ENCODE measurements at places on chromosomes 7 and 10. TPM values are rescaled to one million over a fixed set of nuclear protein-coding genes. Genes with fewer than 3 reads are reported as not detected.

The FFAR4 gene
- not detected for total RNA-seq

The TMEM178B gene
- total RNA-seq, result 1.1 TPM

The CAMK1D gene
- 8.9 TPM for total RNA-seq

The NEURL1 gene
- 1.6 TPM for total RNA-seq

The MMP21 gene
- total RNA-seq, result not detected

The SLC39A12 gene
- not detected for total RNA-seq

GRCh38 chr10:78981970-78982281 is 86.8 kb upstream of the ZMIZ1 start:
- no peak for DNase-seq

DNA sequence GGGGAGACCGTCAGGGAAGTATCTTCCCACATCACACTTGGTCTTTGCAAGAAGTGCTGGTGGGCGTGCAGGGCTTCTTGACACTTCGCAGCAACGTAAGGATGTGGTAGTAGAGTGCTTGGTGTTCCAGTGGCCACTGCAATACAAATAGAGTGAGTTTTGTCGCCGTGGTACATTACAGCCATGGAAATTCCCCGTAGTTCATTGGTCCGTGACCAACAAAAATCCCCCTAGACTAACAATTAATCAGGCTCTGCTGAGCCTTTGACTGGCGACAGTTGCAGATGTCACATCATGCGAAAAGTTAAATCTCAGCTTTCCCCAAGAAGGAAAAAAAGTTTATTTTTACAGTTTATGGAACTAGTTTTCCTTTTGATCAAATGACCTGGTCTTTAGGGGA is 134.7 kb downstream of the MGMT start:
- DNase-seq, result no peak

GRCh38 chr10:4066581-4067390 is 281.8 kb upstream of the KLF6 start:
- DNase-seq, result no peak

DNA sequence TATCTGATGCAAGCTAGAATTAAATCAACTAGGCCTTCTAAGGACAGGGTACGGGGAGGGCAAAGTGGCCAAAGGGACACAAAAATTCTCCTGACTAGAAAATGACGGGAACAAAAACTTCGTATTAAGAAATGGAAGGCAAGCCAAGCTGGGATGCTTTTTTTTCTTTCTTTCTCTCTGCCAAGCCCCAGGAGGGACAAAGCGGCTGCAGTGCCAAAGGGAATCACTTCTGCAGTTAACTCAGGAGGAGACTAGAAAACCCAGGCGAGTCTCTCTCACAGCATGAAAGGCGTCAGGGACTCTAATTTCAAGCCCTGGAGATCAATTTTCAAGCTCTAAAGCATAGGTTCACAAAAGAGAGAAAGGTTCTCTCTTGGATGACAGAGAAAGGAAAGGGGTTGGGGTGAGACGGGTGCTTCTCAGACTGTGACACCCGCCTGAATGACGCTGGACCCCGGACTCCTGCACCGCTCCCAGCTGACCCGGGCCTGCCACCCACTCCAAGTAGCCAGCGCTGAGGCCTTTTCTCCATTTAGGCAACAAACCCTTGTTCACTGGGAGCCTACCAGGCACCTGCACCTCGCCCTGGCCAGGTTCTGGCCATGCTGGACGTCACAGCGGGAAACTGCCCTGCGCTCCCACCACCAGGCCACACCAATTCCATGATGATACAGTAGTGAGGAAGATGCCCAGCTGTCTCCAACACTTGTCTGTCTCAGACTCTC is 56.5 kb downstream of the KIAA1549 start:
- no peak for DNase-seq

- DNase-seq, result no peak
Measured at GRCh38 chr10:130430852-130431704, 294.9 kb downstream of the GLRX3 start.

GRCh38 chr7:107961405-107961804 is 41.6 kb downstream of the LAMB1 start:
- DNase-seq, result no peak

- no peak for DNase-seq
Measured at GRCh38 chr7:54783952-54784351, 24.9 kb upstream of the SEC61G start.

DNA sequence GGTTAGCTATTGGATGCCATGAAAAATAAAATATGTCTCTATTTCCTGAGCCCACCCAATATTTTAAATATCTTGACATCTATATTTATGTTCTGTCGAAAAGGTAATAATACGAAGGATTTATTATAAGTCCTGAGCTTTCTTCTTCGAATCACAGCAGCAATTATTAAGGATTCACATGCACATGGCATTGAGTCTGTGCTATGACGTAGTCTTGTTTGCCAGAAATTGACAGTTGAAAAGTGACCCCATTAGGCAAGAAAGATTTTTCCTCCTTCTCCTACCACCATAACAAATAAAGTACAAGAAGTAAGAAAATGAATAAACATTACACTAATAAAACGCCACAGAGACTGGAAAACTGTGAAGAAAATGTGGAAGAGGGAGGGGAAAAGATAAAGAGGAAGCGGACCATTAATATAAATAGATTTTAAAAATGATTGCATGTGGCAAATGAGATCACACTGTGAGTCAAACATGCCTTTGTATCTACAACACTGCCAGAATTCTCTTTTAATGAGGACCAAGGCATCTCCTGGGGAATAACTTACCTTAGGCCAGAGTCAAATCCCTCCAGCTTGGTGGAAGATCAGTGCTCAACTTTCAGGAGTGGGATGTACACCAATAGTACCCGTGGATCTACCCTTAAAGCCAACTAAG is 21.6 kb downstream of the FZD1 start:
- DNase-seq, result no peak

- no peak for DNase-seq
Measured at GRCh38 chr7:42198296-42198695, 38.7 kb downstream of the GLI3 start.

- no peak for DNase-seq
Measured at GRCh38 chr10:132100091-132100481, 34.3 kb downstream of the JAKMIP3 start.

GRCh38 chr10:131646551-131647525 is 254.0 kb upstream of the PPP2R2D start:
- DNase-seq, result no peak

- no peak for DNase-seq
Measured at GRCh38 chr10:33423154-33423529, 88.7 kb upstream of the NRP1 start.

GRCh38 chr7:49255054-49255453 is 330.7 kb downstream of the CDC14C start:
- DNase-seq, result no peak

- no peak for DNase-seq
Measured at GRCh38 chr10:26931223-26931622, 70.5 kb upstream of the ABI1 start.

DNA sequence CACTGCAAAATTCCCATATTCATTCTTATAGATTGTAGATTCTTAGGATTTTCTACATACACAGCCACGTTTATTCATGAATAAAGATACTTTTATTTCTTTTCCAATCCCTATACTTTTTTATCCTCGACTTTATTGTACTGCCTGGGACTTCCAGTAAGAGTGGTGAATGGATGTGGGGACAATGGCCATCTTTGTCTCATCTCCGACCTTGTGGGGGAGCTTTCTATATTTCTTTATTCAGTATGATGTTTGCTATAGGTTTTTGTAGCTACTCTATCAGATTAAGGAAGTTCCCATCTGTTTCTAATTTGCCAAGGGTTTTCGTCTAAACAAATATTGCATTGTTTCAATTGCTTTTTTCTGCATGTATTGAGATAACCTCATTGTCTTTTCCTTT is 184.3 kb downstream of the FOXP2 start:
- DNase-seq, result no peak

DNA sequence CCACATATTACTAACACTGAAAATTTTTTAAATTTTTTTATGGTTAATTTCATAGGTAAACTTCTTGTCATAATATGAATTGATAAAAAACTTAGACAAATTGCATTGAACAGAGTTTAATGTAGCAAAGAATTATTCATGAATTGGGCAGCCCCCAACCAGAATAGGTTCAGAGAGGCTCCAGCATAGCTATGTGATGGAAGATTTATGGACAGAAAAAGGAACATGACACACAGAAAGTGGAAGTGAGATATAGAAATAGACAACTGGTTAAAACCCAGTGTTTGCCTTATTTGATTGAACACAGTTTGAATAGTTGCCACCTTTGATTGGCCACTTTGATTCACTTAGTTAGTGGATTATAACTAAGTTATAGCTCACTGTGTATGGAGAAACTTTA is 87.2 kb downstream of the AHR start:
- DNase-seq, result no peak

DNA sequence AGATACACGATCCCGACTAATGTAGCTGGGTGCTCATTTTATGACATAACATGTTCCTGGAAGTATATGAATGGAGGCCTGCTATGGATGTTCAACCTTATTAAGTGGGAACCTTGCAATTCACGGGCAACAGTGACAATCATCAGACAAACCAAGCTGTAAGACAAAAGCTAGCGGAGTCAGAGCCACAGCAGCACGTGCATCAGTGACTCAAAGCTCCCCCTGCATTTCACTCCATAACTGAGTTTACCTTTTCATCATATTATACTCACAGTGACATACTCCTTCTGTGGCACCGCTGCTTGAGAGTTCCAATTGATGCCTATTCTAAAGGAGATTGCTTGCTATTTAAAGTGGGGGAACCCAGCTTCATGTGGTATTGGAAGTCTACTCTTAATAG is 176.0 kb upstream of the PITRM1 start:
- no peak for DNase-seq

- DNase-seq, result no peak
Measured at GRCh38 chr7:100093054-100093453, 4.3 kb downstream of the COPS6 start.

GRCh38 chr10:4241724-4242345 is 456.8 kb upstream of the KLF6 start:
- DNase-seq, result no peak

- no peak for DNase-seq
Measured at GRCh38 chr7:37988721-37989650, 68.5 kb downstream of the EPDR1 start.

GRCh38 chr10:95315509-95315908 is 24.7 kb upstream of the PDLIM1 start:
- DNase-seq, result no peak

DNA sequence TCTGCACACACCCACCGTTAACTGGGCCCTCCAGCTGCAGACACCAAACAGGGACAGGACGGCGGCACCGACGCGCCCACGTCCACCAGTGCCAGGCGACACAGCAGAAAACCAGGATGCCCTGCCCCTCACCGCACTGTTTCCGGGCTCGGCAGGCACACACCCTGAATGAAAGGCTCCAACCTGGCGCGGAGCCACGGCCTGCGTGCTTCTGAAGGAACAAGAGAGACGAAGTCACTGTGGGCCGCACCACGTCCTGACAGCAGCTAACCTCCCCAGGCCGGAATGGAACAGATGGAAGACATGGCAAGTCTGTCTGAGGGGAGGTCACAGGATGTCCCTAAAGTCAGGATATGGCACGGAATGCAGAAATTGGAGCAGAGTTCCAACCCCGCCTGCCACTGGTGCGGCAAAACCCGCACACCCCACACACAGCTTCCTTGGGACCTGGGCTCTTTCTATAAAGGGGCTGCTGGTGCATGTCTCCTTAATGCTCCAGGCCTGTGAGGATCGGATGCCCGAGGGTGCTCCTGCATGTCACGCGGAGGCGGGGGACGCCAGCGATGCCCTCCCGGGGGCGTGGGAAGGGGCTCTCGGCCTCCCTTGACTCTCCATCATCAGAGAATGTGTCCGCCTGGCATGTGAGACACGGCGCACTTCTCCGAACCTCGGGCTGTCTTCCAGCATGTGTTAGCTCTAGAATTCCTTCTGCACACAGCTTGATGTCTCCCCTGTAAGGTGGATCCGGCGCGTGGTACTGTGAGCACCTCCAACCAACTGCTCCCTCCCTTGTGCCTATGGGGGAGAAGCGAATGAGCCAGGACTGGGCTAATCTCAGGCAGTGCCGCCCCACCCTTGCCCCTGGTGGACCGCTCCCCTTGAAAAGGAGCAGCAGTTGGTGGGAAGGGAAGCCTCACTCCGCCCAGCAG is 3.9 kb upstream of the GPER1 start:
- DNase-seq, result no peak

GRCh38 chr10:6300106-6300783 is 97.5 kb downstream of the PFKFB3 start:
- DNase-seq, result no peak

DNA sequence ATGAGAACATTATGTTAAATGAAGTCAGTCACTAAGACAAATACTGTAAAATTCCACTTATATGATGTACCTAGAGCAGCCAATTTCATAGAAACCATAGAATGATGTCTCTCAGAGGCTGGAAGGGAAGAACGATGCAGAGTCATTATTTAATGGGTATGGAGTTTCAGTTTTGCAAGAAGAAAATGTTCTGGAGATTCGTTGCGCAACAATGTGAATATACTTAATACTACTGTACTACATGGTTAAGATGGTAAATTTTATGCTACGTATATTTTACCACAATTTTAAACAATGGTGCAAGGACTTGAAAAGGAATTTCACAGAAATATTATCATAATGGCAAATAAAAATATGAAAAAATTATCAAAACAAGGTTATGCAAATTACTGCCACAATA is 972.6 kb downstream of the KCNMA1 start:
- DNase-seq, result no peak

DNA sequence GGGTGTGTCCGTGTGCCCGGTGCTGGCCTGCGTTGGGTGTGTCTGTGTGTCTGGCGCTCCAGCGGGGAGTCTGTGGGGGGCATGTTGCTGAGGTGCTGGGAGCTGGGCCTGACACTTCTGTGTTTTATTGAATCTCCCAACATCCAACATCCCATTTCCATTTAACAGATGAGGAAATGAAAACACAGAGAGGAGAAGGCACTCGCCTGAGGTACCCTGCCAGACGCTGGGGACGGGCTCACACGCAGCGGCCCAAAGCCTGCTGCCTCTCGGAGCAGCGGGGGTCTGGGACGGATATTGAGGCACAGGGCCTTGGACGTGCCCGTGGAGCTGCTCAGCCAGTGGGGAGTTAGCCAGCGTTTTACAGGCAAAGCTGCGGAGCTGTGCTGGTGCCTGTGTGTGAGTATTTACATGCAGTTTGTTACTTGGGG is 133.9 kb downstream of the DNAJB6 start:
- no peak for DNase-seq

DNA sequence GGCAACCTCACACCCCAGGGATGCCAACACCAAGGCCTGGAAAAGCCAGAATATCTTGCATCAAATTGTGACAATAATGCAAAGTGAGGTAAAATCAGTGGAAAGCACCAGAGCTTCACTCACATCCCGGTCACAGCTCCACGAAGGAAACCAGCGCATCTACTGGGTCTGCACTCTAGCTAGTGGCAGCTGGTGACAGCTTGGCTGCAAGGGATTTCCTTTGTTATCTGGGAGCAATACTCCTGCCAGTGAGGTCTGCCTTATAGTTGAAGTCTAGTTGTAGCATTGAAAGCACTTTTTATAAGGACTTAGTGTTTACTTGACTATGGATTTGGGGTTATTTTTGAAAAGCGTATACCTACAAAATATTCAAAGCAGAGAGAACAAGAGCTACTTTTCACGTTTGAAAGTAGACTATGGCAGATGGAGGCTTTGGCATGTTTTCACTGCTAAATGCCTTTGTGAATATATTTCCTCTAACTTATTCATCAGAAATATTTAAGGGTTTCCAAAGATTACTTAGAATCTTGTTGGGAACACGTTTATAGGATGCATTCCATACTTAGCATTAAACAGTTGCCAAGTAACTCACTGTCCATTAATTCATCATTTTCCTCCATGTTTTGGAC is 26.1 kb downstream of the WDFY4 start:
- DNase-seq, result no peak

All from CD8-positive, alpha-beta memory T cell (primary cell).